ENCODE measurements at places on chromosomes 3 and 15.
A peak's percentile ranks its signal among the peaks of the same experiment; 100 is the strongest.

- DNase-seq: no peak
These were observed 31.7 kb downstream of the SLC4A7 start for GRCh38 chr3:27452368-27453090.

DNA sequence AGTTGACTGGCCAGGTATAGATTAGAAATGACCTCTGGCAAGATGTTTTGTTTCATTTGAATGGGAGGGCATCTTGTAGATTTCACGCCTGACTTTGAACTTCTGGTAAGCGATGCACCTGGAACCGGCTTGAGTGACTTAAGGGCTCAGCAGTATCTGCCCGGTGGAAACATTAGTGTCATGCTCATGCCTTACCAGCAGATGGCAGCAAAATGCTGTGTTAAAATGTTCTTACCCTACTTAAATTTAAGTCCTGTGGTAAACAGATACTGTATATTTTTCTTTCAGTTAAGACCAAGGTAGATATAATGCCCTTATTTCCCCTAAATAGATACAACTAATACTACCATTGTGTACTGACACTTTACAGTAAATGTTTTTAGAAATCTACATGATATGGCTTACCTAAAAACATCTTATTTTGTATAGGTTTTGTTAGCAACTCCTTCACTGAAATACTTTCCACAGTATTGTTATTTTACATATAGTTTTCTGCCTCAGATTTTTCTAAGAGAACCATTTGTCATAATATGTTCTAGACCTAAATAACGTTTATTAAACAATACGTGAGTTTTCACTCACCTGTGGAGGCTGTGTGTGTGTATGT lies 25.5 kb downstream of the ASB7 start:
- peak; percentile 35 for DNase-seq

DNA sequence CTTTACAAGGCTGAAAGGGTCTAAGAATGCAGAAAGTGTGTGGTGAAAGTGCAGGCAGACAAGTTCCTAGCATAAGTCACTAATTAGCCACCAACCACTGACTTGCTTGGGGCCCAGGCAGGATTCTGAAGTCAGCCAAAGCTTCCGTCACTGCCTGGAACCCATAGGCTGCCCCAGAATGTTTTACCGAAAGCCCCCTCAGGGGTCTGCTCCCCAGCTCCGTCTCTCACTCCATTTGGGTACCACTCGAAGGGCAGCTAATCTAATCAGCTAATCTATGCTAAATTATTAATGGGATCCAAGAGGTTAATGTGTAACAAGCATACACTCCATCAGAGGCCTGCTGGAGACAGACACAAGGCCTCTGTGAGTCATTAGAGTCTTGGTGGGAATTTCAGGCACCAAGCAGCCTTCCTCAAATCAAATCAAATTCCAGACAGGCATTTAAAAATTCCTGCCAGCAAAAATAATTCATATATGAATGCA lies 13.2 kb downstream of the ADAMTS9 start:
- DNase-seq: no peak

- DNase-seq: no peak
These were observed 464.1 kb upstream of the TPRG1 start for GRCh38 chr3:188707381-188708288.

GRCh38 chr3:117310536-117310935 lies 601.0 kb downstream of the TUSC7 start:
- DNase-seq: no peak
